ENCODE measurements at places on chromosomes 7 and 10.

- DNase-seq = no peak
These were observed 98.8 kb downstream of the COBL start for GRCh38 chr7:51217804-51218203.

DNA sequence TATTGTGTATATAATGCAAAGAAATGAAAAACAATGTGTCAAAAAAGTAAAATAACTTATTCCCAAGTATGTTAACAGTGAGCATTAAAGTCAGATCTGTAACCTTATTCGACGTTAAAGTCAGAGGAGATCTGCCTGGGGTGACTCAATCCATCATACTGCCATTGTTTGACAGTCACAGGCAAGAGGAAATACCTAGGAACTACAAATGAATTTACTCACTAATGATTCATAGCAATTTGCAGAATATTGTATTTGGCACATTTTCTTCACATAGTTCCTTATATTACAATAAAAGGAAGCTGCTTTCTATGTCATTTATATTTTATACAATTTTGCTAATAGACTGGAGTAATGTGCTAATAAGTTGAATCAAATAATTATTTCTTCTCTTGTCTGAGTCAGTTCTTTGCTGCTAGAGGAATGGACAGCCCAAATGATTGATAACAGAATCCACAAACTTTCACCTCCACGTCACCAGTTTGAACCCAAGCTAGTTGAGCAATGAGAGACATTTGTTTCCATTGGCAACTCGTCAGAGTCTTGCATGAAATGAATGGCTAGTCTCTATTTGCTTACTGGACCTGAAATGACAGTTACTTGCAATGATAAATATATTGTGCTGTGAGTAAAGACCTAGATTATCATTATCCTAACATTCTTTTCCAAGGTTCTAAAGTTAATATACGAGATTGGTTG is 48.5 kb upstream of the TMEM106B start:
- DNase-seq = no peak

DNA sequence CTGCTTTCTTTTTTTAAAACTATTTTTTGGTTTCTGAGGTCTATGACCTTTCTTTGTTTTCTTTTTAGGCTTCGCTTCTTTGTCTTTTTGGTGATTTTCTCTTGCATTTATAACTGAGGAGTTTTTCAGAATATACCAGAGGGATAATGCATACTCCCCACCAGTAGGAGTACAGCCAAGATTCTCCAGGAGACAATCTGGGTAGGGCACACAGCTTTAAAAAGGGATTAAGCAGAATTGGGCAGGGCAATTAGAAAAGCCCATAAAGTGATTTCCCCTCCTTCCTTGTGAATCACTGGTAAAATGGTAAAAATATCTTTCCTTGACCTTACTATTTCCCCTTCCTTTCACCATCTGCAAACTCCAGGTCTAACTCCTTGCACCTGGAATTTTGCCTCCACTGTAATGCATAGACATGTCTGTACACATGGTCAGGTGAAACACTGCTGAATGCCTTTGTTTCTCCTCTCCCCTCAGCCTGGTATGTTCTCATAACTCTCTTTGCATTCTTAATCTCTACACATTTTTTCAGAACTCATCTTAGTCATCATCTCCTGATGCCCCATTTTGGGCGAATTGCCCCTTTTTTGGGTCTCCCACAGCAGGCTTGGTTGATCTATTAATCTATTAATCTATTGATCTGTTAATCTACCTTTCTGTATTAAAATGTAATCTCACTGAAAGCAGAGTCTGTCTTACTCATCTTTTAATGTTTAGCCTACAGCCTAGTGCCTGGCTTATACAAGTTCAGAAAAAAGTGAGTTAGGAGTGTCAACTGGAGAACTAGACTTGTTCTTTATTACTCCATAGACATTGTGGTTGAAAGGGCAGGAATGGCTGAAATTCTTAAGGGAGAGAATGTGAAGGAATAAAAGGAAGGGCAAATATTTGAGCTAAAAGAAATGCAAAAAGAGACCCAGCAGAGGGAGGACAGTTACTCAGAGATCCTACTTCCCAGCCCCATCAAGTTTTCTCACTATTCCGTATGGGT is 64.6 kb downstream of the MDFIC start:
- no peak for DNase-seq

DNA sequence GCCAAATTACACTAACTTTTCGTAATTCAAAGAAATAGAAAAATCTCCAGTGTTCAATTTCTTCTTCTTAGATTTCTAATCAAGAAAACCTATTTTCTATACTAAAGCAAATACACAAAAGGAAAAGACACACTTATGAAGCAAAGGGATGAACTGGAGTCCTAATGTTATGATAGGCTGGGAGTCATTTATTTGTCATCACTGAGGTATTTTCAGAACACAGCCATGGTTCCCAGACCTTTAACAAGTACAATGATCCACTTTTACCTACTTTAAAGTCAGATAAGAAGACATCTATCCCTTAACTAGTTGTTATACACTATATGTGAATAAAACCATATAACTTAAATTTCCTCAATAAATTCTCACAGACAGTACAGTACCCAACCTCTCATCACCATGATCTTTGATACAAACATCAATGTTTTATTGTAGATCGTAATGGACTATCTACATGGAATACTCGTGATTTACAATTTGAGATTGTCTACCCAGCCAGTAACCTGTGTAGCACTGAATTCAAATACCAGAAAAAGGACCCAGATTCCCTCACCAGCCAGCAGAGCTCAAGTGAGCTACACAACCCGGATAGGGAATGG is 12.5 kb downstream of the ASNS start:
- no peak for DNase-seq

DNA sequence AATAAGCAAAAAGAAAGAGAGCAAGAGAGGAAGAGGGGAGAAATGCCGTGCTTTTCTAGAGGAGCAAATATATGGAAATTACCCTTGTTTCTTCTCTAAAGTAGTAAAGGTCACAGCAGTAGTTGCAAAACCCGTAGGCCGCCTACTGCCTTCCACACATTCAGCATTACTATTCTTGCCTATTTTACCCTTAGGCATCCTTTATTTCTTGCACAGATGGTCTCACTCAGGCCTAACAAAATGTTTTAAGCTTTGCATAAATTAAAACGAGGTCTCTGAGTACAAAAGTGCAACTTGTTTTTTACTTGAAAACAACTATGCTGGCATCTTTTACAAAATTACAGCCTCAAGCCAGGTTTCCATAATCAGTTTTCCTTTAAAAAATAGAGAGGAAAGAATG is 644.6 kb downstream of the AUTS2 start:
- DNase-seq = no peak

DNA sequence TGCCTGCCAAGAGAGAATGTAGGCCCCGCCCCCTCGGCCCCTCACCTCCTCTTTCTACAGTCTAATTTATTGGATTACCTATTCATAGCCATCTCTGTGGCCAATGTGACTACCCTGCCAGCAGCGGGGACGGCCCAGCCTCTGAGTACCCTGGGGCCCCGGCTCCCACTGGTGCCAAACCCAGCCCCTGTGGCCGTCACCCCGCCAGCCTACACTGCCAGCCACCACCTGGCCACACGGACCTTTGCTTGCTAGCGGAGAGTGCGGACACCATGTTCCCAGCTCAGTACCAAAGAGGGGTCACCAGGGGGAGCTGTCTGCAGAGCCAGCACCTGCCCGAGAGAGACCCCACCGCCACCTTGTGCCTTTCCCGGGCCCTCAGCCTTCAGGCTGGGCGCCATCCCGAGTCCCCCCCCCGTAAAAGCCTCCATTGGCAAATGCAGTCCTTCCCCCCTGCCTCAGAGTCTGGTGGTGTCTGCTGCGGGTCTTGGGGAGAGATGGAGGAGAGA is 511.1 kb downstream of the ZNF37A start:
- DNase-seq = no peak

GRCh38 chr7:145152589-145152988 is 316.7 kb upstream of the TPK1 start:
- no peak for DNase-seq

GRCh38 chr10:25815999-25816768 is 117.8 kb upstream of the MYO3A start:
- peak; percentile 41 for DNase-seq

DNA sequence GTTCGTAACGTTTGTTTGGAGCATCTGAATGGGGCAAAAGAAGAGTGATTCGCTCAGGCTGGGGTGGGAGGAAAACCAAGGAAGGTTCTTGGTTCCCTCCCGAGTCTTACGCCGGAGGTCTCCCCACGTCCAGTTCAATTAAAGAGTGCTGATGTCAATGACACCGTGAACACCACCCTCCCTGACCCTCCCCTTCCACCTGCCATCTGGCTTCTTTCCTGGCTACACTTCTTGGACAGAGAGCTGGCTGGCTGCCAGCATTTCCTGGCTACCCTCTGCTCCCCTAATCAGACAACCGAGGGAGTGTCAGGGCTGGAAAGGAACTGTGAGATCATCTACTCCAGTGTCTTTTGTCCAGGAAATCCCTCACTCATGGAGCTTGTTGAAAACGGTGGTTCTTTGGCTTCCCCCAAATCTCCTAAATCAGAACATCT is 24.1 kb upstream of the FFAR4 start:
- peak; percentile 36 for DNase-seq

- no peak for DNase-seq
These were observed 42.8 kb downstream of the GRB10 start for GRCh38 chr7:50739744-50740435.

DNA sequence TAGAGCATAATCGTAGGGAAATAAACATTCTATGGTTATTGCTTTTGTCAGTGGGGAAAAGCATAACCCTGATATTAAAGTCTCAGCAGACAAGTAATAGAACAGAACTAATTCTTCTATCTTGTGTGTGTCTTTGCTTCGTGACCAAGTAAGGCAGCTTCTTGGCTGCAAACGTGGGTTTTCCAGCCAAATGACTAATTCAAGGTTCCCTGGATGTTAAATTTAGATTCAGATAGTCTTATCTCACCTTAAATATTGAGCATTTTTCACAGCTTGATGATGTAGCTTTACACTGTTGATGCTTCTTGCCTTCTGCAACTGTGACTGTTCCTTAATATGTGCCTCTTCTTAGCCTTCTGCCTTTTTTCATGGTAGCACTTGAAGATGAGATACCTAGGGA is 113.0 kb downstream of the EXOC4 start:
- DNase-seq = no peak

DNA sequence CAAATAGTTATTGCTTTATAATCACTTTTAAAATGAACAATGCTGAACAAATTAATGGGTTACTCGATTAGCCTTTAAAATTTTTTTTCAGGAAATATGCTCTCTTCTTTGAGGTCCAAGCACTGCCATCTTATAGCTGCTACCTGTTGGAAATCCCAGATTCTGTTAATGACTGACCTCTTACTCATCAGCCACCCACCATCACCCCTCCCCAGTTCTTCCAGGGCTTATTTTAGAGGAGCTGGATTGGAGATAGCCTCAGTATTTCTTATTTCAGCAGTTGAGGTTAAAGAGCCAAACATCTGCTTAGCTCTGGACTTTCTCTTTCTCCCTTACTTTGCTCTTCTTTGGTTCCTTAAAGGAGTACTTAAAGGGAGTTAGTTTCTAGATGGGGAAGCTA is 420.0 kb downstream of the EXOC4 start:
- no peak for DNase-seq

DNA sequence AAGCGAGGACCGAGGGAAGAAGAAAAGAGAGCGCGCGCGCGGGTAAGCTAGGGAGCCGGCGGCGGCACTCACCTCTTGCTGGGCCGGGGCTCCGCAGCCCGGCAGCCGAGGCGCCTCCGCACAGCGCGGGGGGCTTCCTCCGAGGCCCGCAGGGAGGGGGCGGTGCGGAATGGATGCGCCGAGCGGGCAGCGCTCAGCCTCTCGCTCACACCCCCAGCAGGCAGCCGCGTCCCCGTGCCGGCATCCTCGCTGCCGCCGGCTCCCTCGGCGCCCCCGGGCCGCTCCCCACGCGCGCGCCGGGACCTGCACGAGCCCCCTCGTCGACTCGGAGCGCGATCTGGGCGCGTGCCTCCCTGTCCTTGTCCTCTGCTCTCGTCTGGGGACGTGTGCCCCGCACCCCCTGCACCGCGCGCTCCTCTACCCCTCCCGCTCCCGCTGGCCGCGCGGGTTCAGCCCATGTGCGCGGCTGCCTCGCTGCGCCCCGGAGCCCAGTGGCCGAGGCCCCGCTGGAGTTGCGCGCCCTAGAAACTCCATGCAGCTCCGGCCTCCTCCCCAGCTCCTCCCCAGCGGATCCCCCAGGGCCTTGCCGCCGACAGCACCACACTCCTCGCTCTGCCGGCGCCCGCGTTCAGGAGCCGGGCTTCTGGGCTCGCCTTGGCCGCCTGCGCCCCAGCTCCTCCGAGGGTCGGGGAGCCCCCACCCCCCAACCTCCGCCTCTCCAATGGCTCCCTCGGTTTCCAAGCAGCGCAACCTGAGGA is 75.3 kb downstream of the CALN1 start:
- no peak for DNase-seq

DNA sequence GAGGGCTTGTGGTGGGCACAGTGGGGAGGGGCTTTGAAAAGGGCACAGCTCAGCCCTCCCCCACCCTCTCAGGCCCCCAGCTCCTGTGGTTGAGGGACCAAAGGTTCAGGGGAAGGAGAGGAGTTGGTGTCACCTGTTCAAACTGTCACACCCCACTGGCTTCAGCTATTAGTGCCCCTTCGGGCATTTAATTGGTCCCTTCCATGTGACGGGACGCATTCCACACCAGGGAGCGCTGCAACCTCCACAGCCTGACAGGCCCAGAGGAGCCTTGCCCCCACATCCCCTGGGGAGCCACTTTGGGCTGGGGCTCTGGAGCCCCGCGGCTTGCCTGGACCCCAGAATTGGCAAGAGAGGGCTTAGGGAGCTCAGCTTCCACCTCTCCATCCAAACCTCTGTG is 75.7 kb downstream of the C10orf105 start:
- DNase-seq = no peak

GRCh38 chr7:94933256-94933990 is 26.0 kb downstream of the PPP1R9A start:
- DNase-seq = no peak

GRCh38 chr7:104529567-104529966 is 201.2 kb downstream of the LHFPL3 start:
- no peak for DNase-seq

DNA sequence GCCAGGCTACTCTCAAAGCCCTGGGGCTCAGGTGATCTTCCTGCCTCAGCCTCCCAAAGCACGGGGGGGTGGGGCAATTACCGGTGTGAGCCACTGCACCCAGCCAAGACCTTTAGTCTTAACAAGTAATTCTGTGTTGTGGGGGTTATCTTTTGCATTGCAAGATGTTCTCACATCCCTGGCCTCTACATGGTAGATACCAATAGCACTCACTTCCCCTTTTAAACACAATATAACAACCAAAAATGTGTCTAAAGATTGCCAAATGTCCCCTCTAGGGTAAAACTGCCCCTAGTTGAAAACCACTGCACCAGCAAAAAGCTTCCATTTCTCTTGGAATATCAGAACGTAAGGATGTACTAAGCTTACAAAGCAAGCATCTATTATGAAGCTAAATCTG is 225.0 kb downstream of the CTNNA3 start:
- no peak for DNase-seq

- DNase-seq = no peak
These were observed 97.6 kb downstream of the PRPF18 start for GRCh38 chr10:13684252-13684791.
